ENCODE measurements at places on chromosomes 3 and 15. TPM values are rescaled to one million over a fixed set of nuclear protein-coding genes. Genes with fewer than 3 reads are reported as not detected.
A peak's percentile ranks its signal among the peaks of the same experiment; 100 is the strongest.

DNA sequence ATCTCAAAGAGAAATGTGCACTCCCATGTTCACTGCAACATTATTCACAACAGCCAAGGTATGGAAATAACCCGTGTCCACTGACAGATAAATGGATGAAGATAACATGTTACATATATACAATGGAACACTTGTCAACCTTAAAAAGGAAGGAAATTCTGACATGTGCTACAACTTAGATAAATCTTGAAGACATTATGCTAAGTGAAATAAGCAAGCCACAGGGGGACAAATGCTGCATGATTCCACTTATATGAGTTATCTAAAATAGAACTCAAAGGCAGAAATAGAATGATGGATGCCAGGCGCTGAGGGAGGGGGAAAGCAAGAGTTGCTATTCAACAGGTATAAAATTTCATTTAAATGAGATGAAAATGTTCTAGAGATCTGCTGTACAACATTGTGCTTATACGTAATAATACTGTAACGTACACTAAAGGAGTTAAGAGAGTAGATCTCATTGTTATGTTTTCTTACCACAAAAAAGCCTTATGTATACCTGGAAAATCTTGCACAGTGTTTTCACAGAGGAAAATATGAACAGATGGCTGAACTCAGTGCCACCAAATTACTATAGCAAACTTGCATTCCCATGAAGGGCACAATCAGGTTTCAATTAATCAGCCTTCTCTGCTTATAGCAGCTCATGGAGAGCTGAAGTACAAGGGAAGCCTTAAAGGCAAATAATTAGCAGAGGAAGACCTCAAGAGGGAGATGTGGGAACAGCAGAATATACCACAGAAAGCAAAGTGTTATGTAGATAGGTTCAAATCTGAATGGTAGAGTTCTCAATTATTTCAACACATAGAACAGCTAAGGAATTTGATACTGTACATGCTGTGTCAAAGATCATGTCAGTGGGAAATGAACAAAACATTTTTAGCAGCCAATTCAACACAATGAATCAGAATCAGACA, 8.1 kb upstream of the VPS39 start:
- peak; percentile 6 for DNase-seq

DNA sequence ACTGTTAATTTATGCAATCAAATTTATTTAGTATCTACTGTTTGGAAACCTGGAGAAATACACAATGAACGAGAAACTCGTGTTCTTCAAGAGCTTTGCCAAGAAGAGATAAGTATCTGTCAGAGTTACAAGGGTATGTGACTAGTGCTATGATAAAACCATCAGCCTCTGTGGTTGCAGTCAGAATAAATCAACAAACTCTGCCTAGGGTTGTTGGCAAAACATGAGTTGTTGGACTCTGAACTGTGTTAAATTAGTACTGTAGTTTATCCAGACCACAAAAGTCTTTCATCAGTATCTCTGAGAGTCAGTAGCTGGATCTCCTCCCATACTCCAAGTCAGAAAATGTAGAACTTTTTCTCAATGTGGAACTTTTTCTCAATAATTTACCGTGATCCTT, 918.4 kb downstream of the NAALADL2 start:
- DNase-seq = peak; percentile 20

UBAP1L gene
- total RNA-seq = 0.43 TPM

GRCh38 chr3:127374086-127375010, 86.5 kb upstream of the PRR20G start:
- peak; percentile 22 for DNase-seq

- peak; percentile 55 for DNase-seq
Measured at GRCh38 chr15:32730677-32731654, 13.2 kb downstream of the GREM1 start.

GPR160 gene
- total RNA-seq = 0.76 TPM

DNA sequence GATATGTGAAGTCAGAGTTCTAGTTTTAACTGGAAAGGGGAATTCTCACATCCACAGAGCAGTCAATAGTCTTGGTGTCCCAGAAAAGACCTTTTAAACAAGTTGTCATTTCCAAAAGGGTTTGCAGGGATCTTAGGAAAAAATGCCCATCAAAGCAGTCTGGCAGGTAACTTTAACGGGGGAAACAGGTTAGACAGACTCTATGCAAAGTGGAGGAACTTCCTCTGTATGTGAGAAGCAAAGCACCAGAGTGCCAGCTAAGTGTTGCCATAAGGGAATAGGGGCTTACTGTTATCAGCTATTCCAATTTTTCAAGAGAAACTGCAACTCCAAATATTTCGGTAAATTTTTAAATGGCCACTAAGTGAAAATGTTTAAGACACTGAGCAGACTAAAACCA, 307.9 kb upstream of the MDFIC2 start:
- DNase-seq = no peak

DNA sequence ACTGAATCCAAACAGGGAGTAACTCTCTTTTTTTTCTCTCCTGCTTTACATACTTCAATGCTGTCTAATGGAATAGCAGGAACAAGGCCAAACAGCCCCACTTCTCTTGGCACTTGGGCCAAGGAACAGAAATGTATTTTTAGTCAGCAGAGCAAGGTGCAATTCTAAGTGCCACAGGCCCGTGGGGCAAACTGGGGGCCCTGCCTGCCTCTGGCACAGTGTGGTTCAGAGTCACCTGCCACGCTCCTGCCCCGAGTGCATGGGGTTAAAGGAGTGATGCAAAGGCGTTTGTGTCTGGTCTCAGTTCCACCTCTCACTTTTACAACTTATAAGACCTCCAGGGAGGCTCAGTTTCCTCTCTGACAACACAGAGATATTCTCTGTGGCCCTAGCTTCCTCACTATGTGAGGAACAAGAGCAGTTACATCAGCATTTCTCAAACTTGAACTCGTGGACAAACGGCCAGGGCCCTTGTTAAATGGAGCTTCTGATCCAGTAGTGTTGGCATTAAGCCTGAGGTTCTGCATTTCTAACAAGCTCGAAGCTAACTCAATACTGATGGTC, 51.3 kb downstream of the LRIG1 start:
- DNase-seq = no peak

DNA sequence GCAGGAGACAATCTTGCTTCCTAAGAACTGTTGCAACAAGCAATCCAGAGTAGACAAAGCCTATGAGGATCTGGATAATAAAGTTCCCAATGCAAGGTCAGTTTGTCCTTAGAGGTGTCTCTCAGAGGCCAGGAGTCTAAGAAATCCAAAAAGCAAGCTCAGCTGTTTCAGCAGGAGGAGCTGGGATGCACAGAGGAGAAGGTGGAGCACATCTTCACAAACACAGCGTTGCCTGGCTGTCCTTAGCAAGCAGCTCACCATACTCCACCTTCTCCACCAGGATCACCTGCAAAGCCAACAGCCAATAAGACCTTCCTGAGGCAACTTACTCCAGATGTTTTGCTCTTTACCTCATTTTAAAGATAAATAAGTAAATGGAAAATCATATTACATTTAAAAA, 365 bp downstream of the ZBED2 start:
- DNase-seq = no peak

SV2B gene
- not detected for total RNA-seq

- DNase-seq = peak; percentile 30
Measured at GRCh38 chr3:119700269-119700919, 2.4 kb upstream of the CFAP91 start.

DNA sequence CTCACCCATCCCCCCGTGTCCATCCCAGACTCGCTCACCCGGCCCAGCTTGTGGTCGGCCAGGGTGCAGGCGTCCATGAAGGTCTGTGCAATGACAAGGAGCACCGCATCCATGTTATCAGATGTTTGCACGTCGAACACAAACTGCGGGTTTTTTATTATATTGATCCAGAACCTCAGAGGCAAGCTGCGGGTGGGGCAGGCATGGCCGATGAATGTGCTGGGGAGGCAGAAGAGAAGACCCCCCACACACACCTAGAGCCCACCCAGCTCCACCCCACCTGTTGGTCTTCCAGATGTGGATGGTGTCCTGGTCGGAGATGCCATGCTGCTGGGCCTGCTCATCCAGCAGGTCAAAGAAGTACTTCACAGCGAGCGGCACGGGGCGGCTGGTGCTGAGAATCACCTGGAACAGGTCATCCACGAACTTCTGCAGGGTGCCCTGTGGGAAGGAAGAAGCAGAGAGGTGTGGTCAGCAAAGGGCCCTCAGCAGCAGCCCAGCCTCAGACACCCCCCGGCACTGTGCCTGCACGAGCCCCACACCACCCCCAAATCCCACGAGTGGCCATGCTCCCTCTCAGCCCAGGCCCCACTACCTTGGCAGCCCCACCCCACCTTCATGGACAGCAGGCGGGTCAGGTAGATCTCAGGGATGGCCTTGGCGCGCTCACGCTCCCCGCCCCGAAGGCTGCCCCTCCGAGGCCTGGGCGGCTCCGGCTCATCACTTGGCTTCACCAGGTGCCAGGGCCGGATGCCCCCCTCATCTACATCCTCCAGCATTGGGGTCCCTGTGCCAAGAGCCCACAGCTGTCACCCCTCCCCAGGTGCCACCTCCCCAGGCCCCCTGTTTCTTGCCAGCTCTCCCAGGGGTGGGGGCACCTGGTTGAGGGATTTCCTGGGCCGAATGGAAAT, 20.3 kb downstream of the PLXNB1 start:
- DNase-seq = no peak

- peak; percentile 75 for DNase-seq
Measured at GRCh38 chr15:49860101-49860500, 239.3 kb downstream of the DTWD1 start.

DNA sequence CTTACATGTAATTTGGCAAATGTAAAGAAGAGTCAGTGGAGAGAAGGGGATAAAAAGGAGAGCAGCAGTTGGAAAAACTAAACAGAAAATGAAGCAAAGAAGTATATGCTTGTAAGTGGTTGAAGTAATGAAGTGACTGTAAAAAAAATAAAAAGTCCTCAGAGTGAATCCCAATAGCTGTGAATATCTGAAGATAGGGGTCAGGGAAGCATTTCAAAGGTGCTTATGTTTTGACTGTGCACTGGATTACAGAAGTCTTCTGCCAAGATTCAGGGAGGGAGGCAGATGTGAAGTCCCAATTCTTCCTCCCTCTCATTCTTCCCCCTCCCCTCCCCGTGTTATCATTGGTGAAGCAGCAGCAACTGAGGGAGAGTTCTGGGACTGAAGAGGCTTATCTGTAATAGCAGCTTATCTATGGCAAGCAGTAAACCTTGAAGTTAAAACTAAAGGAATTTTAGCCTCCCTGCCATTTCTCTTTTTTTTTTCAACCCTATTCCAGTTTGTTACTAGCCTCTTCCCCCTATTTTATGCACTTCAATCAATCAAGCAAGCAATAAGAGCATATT, 597.9 kb downstream of the IGSF11 start:
- DNase-seq = no peak

GRCh38 chr3:130395916-130396315, 50.4 kb downstream of the COL6A5 start:
- DNase-seq = peak; percentile 41

RTP1 gene
- not detected for total RNA-seq

DNA sequence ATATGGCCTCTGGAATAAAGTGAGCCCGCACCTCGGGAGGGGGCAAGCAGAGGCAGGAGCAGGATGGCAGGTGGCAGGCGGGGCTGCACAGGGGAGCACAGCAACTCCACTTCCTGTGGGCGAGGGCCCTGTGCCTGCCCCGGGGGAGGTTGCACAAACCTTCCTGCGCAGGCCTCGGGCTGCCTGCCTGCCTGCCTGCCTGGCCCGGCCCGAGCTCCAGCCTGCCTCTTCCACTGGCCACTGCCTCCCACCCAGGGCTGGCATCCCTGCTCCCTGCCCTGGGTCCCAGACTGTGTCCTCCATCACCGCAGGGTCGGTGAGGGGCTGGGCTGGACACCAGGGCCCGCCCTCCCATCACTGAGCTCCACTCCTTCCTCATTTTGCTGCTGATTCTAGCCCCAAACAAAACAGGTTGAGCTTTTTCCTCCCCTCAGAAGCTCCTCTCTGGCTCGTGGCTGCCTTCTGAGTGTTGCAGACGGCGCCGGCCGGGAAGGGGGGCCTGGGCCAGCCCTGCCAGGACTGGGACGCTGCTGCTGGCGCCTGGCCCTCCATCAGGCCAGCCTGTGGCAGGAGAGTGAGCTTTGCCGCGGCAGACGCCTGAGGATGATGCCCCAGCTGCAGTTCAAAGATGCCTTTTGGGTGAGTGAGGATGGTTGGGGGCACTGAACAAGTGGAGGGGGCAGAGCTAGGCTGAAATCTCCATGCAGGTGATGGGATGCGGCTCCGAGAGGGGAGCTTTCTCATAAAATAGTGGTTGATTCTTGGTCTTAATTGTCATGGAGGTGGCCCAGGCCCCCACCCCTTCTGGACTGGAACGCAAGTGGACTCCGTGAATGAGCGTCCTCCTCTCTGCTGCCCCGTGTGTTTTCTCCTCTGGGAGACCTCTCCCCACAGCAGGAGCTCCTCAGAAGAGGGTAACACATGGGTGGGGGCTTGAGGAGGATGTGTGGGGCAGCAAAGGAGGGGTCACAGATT, at the start of gene PSTPIP1:
TSS of gene PSTPIP1 (plus strand) at position 156 of the 975 bp plus-strand sequence. CDS start at position 604, 448 bp downstream.
- DNase-seq = peak; percentile 66

UNC13C gene
- total RNA-seq = not detected

DNA sequence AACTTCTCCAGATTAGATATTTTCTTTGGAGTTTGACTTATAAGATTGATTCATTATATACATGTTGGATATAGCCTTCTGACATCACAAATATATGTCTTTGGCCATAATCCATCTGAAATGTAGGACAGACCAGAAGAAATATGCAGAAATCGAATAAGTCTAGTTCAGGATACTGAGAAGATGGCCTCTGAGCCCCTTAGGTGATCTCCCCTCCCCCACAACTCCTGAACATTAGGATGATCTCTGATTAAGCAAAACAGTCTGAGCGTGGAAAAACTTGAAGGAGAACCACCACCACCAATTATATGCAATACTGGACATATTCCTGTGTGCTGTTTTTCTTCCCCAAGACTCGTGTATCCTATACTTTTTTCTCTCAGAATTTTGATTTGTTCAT, 3.2 kb downstream of the SETD5 start:
- DNase-seq = peak; percentile 35

DNA sequence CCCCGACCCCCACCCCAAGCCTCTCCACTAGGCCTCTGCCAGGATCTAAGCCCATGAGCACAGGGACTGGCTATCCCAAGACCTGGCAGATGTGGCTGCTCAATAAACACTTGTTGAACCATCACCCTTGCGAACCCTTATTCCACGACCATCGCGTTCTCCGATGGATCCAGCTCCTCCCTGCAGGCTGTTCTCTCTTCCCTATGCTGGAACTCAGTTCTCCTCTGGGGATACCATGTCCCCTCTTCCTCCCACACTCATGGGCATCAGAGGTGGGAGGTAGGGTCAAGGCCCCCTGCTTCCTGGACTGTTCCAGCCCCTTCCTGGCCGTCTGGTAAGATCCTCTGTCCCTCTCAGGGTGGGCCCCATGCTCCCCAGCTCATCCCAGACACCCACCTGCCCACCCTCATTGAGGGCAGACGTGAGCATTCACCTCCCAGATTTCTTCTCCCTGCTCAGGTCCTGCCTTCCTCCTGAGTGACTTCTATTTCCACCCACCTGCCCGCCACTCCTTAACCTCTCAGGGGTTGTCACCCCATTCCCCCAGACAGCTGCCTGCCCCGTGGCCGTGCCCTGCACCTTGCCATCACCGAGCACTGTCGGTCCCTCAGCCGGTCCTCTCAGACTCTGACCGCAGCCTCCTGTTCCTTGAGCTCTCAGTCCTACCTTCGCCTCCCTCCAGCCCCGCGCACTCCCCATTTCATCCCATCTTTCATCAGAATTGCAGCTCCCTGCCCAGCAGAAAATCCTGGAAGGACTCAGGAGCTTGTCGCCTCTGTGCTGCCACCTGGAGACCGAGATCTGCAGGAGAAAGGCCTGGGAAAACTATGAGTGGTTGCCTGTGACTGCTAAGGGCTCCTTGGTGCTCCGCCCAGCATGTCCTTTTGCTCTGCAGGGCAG, 42.0 kb downstream of the PML start:
- DNase-seq = peak; percentile 79

PARP15 gene
- total RNA-seq = not detected

RAB6B gene
- 0.38 TPM for total RNA-seq

- peak; percentile 84 for DNase-seq
Measured at GRCh38 chr3:178195824-178196223, 340.4 kb upstream of the KCNMB2 start.

NR1I2 gene
- total RNA-seq = not detected
